ENCODE measurements at places on chromosomes 1 and 21.

DNA sequence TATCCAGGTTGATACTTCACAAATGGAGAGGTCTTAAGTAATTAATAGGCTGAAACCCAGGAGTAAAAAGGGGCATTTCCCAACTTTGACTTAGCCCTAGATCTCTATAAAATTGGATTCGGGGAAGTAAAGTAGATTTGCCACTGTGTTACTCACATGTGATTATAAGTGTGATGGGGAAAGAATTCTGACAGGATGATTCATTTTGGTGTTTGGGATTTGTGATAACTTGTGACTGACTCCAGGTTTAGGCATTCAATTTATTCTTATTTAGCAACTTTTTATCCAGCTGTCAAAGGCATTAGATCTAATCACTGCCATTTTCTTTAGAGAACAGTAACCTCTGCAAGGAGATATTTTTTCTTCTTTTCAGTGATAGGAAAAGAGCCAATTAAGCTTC is 175.5 kb downstream of the ASTN1 start:
- peak; percentile 82 for DNase-seq

DNA sequence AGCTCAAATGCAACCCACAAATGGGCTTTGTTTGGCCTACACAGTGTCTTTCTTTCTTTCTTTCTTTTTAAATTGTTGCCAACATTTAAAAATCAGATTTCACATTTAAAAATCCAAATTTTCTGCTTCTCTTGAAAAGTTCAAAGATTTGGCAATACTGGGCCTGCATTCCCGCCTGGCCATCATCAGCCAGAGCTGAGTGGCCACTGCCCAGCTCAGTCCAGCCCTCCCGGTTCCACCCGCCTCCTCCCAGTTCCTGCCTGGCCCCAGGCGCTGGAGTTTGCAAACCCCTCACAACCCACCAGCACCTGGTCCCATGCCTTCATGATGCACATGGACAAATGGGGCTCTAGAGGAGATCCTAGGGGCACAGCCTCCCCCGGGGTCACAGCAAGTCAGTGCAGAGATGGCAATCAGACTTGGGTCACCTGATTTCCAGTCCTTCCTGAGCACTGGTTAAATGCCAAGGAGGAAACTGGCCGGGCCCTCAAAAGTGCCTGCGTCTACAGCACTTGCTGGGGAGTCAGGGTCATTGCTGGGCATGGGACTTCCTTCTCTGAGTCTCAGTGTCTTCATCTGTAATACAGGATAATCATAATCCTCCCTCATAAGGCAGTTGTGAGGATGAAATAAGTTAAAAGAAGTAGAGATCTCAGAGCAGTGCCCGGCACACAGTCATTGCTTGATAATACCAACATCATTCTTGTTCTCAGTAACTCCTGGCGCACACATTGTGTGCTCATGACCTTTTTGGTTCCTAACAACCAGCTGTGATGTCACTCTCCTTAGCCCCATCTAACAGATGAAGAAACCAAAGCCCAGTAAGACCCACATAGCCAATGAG is 41.0 kb upstream of the LAPTM5 start:
- no peak for DNase-seq

GRCh38 chr1:16167331-16168143 is 11.7 kb upstream of the EPHA2 start:
- DNase-seq, result peak; percentile 56

GRCh38 chr21:39690454-39690853 is 54.5 kb upstream of the IGSF5 start:
- no peak for DNase-seq

- peak; percentile 83 for DNase-seq
Measured at GRCh38 chr1:62325681-62326080, 6.4 kb upstream of the KANK4 start.

DNA sequence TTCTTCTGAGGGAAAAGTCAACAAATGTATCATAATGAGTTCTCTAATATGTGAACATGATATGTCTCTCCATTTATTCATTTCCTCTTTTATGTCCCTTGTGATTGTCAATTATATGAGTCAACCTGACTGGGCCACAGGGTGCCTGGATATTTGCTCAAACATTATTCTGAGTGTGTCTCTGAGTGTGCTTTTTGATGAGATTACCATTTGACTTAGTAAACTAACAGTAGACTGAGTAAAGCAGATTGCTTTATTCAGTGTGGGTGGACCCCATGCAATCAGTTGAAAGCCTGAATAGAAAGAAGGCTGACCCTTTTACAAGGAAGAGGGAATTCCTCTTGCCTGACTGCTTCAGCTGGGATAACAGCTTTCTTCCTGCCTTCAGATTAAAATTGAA is 142.6 kb downstream of the SLC35F3 start:
- DNase-seq, result no peak

- DNase-seq, result no peak
Measured at GRCh38 chr21:15370462-15370975, 305.7 kb upstream of the NRIP1 start.

DNA sequence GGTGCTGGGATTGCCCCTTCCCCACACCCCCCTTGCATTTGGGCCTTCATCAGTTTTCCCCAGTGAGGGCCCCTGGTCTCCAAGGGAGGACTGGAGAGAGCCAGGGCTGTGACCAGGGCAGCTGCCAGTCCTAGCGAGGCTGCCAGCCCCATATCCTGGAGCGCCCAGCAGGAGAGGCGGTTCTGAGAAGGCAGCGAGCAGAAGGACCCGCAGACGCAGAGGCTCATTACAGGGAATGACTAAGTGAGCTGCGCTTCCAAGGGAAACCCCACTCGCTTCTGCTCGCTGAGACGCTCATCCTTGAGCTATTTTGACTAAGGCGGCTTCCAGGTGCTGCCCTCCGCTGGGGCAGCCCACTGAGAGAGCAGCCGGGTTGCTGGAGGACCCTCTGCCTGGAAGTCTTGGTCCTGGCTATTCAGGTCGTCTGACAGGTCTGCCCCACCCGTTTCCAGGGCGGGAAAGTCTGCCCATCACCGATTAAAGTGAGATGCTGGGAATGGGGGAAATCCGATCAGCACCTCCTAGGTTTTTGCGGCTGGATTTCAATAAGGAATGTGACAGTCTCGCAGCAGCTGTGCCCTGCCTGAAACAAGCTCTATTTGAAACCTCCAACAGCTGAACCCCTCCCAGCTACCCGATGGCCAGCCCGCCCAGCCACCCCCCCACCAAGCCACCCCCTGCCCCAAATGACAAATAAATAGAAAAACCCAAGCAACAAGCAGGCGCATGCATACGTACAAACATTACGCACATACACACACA is 2.8 kb downstream of the KCNN3 start:
- peak; percentile 86 for DNase-seq

All from NCI-H226 (cell line).